Renal cortical epithelial cell (primary cell): ENCODE measurements at places on chromosomes 5 and 9. TPM values are rescaled to one million over a fixed set of nuclear protein-coding genes. Genes with fewer than 3 reads are reported as not detected.
A peak's percentile ranks its signal among the peaks of the same experiment; 100 is the strongest.

GRCh38 chr5:76125346-76125745 is 42.2 kb downstream of the SV2C start:
- DNase-seq: no peak

- DNase-seq: no peak
Observed at GRCh38 chr5:149210225-149210624, 61.4 kb upstream of the AFAP1L1 start.

DNA sequence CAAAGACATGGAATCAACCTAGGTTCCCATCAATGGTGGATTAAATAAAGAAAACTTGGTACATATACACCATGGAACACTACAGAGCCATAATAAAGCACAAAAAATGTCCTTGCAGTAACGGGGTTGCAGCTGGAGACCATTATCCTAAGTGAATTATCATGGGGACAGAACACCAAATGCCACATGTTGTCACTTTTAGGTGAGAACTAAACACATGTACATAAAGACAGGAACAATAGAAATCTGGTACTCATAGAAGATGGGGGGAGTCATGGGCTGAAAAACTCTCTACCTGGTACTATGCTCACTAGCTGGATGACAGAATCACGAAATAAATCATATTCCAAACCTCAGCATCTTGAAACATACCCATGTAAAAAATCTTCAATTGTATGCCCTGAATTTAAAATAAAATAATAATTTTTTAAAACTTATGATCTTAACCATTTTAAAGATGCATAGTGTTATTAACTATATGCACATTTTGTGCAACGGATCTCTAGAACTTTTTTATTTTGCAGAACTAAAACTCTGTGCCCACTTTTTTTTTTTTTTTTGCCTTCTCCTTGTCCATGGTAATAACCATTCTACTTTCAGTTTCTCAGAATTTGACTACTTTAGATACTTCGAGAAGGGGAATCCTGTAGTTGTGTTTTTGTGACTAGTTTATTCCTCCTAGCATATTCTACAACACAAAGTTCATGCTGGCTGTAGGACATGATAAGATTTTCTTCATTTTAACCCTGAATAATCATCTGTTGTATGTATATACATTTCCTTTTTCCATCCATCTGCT is 1081.6 kb upstream of the ACO1 start:
- DNase-seq: no peak

DNA sequence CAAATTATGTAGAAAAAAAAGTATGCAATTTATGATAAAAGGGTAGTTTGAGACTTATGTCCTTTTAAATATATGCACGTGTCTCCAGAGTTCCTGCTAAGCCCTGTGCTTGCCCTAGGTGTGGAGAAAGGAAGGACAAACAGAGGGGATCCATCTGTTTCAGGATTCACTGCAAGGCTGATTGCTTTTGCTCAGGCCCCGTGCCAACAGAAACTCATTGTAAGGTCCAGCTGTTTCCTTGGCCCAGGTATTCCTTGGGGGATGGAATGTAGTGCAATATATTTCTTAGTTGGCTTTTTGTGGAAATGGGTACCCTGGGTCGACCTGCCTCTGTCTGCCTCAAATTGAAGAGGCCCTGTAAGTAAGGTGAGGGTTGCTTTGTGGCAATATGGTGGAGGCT is 268.6 kb upstream of the CLINT1 start:
- no peak for DNase-seq

DNA sequence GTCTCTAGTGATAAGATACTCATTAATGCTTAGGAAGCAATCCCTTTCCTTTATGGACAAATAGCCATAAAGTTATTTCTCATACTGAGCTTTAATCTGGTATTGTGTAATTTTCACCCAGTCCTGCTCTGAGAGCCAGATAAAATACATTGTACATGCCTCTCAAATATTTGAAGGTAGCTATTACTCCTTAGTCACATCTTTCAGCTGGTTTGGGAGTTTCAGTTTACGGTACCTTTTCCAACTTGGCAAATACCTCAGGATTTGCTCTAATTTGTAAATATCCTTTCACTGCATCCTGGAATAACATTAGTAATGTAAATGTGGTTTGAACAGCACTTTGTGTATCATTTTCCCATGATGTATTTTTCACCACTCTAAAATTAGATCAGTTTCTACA is 47.4 kb downstream of the ABHD17B start:
- no peak for DNase-seq

- no peak for DNase-seq
Observed at GRCh38 chr9:117882171-117882570, 178.0 kb downstream of the TLR4 start.

DNA sequence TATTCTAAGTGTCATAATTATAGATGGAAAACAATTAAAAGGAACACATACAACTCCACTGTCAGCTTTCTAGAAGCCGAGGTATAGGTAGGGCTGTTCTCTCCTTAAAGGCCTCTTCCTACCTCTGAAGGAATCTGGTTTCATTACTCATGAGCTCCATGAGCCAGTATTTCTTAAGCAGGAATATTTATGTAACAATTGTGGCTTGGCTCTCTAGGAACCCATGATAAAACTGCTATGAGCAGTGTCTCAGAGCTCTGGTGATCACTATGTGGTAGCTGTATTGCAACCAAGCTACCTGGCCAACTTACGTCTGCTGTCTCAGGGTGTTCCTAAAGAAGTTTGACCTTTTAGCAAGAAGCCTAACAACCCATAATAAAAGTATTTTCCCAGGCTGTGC is 157.7 kb downstream of the CEP120 start:
- DNase-seq: no peak

The SLC34A3 gene
- total RNA-seq: not detected in 2 replicates

DNA sequence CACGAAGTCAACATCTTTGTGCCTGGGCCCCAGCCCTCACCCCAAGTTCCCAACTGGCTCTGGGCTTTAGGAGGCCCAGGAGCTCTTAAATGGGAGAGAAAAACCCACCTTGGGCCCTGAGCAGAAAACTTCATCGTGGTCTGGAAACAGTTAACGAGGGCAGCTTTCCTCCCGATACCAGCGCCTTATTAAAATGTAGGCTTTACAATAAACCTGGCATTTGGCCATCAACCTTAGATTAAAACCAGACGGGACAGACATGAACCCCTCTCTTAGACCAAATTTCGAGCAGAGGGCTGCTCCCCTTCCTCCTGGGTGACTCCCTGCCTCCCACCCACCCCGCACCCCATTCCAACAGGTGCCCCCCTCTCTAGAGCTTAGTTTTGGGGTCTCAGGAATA is 39.4 kb downstream of the PRRX2 start:
- DNase-seq: no peak

DNA sequence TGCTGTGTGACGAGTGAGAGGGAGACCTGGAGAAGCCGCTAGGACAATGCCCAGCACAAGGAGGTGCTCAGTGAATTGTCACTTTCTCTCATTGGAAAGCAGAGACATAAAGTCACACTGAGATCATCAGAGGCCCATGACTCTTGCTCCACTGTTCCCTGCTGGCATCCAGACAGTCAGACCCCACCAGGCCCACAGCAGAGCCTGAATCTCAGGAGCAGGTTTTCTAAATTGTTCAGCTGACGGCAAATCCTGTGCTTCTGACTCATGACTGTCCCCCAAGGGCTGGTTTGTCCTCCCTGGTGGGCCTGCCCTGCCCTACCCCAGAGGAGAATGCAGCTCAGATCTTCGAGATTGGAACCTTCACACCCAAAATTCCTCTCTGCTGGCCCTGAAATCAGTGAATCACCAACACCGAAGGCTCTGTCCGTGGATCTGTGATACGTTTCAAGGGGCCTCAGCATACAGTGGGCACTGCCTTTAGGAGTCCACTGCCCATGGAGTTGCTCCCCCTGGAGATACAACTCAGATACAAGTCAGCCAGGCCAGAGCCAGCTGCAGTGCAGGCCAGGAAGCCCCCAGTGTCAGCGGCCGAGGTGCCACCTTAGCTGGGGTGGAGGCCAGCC is 2.7 kb downstream of the PTGES start:
- peak; percentile 69 for DNase-seq

The FRMD3 gene
- 1.0 and 3.5 TPM in 2 replicates for total RNA-seq

- no peak for DNase-seq
Observed at GRCh38 chr5:170330568-170331054, 33.0 kb upstream of the LCP2 start.

DNA sequence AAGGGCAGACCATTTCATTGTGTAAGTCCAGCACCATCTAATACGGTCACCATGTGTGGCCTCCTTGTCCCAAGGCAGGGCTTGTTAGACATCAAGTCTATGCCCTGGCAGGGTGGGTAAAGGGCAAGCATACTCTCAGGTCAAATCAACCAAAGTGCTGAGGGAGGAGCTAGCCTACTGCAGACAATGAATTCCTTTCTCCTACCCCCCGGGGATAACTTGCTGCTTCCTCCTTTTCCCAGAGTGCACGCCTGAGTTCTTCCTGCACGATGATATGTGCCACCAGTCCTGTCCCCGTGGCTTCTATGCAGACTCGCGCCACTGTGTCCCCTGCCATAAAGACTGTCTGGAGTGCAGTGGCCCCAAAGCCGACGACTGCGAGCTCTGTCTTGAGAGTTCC is 71.4 kb downstream of the RFK start:
- no peak for DNase-seq

GRCh38 chr9:100498592-100498991 is 25.6 kb downstream of the TMEFF1 start:
- DNase-seq: peak; percentile 19

GRCh38 chr5:101067429-101067828 is 164.3 kb upstream of the ST8SIA4 start:
- DNase-seq: no peak

The SOHLH1 gene
- not detected in 2 replicates for total RNA-seq

The ZBED3 gene
- total RNA-seq: 0.69 and 13.4 TPM in 2 replicates

DNA sequence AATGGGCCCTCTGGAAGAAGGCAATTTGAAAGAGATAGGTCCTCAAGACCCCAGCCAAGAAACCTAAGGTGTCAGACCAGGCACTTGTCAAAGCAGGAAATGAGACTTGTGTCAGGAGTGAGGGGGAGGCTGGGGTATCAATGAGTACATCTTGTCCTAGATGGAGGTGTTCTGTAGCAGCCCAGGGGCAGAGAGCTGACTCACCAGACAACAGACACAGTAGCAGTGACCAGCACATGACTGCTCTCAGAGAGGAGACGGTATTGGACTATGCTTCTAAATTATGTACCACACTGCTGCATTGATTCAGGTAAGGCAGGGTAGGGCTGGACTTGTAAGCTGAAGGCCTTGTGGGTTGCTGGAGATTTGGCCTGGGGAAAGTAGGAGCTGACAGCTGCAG is 551.2 kb upstream of the KLF4 start:
- DNase-seq: peak; percentile 81
